SK-N-DZ (cell line): ENCODE measurements at places on chromosomes 7 and 10.

- DNase-seq: peak; percentile 52
Measured at GRCh38 chr10:33566426-33566825, 232.0 kb upstream of the NRP1 start.

DNA sequence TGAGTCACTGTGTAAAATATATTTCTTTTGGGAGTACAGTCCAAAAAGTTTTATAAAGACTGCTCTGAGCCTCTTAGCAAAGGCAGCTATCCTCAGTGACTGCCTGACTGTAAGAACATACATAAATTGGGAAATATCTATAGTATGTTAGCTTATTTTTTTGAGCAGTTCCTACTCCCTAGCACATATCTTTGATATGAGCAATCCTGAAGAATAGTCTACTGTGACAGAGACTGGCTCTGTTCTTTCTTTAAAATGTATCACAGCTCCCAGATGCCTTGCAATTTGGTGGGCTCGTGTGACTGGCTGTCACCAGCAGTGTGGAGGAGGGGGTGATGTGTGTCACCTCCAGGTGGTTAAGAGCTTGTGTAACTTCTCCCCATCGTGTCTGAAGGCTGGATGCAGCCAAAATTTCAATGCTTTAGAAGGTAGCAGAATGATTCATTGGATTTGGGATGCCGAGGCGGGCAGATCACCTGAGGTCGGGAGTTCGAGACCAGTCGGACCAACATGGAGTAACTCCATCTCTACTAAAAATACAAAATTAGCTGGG, 47.9 kb downstream of the MTERF1 start:
- DNase-seq: no peak

DNA sequence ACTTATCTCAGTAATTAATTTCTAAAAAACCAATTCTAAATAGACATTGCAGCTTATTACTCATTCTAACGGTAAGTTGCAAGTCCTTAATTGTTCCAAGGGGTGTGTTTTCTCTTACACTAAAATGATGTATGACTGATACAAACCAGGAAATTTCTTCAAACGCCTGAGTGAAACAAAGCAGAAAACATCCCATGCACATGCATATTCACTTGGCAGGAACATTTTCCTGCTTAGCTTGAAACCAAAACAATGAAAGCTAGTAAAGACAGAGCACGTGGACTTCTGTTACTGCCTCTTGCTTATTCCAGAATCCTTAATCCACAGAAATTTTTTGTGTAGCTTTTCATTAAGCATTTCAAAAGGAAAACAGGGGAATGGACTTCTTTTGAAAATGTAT, 187.7 kb downstream of the MTERF1 start:
- no peak for DNase-seq

DNA sequence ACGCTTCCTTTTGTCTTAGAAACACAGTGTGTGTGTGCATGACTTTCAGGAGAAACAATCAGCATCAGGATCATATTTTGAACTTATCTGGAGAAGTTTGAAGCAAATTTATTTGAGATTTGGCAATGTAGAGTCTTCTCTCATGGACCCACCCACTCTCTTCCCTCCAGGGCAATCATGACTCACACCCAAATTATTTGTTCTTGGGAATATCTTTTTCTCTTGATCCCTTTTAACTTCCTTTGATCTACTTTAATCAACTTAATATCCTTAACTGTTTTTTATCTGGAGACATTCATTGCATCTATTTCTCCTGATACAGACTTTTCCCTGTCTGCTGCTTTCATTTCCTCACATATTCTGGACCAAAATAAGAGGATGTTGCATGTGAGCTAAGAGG, 1174.3 kb downstream of the GATA3 start:
- no peak for DNase-seq
